ENCODE measurements at places on chromosomes 4 and X. TPM values are rescaled to one million over a fixed set of nuclear protein-coding genes. Genes with fewer than 3 reads are reported as not detected.

Gene SMR3B
- total RNA-seq = not detected

DNA sequence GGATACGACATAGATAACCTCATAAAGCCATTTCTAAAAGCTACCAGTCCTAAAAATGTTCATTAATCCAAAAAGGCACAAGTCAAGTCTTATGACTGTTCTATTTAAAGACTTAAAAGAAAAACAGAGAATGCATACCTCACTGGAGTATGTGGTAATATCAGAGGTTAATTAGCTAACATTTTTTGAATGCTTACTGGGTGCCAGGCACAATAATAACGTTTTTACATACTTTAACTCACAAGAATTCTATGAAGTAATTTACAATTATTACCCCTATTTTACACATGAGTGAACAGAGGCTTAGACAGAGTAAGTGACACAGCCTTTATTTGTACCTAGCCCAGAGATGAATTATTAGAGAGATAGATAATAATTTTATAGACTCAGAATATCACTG is 207.5 kb downstream of the PDGFC start:
- DNase-seq = peak; percentile 73

Gene FRG2
- 0.17 TPM for total RNA-seq

DNA sequence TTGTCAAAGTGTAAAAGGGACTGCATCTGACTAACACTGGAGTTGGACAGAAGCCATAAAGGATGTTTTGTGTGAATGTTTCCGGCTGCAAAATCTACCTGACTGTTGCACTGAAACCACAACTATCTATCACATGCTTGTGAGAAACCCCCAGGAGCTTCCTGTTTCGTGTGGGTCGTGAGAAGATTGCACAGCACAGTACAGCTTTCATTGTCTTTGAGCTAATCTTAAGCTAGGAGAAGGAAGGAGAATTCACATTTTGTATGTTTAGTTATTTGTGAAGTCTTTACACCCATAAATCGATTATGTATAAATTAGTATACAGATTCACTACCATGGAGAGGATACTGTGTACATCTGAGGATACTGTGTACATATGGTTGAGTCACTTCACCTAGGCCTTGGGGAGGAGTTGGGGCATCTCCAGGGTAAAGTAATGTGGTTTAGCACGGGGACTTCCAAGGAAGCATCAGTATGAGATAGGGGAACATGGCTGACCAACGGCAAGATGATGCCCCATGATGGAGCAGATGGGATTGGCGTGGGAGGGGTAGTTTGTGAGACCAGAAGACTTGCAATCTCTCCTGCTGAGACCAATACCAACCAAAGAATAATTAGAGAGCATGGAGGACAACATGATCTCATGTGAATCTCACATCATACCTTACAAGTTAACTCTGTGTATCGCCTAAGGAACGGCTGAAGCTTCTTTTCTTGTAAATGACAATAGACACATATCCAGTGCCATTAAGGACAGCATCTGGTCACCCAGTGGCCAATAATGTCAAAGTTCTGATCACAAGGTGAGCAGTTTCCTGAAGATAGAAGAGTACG is 43.1 kb upstream of the FAM9C start:
- DNase-seq = peak; percentile 92

- peak; percentile 58 for DNase-seq
These were observed 10.5 kb upstream of the MAMLD1 start for GRCh38 chrX:150352581-150352980.

Measured in M059J (cell line).